Glomerular endothelial cell (primary cell): ENCODE measurements at places on chromosomes 4 and X. TPM values are rescaled to one million over a fixed set of nuclear protein-coding genes. Genes with fewer than 3 reads are reported as not detected.

MAB21L2 gene
- 0.24 and 0.70 TPM in 2 replicates for total RNA-seq

COX7B2 gene
- total RNA-seq, result not detected in 2 replicates

DHX15 gene
- 95.4 and 102 TPM in 2 replicates for total RNA-seq

OTUD5 gene
- total RNA-seq, result 43.6 and 53.3 TPM in 2 replicates

- no peak for DNase-seq
Observed at GRCh38 chr4:2843941-2844584, 419 bp downstream of the ADD1 start.

DNA sequence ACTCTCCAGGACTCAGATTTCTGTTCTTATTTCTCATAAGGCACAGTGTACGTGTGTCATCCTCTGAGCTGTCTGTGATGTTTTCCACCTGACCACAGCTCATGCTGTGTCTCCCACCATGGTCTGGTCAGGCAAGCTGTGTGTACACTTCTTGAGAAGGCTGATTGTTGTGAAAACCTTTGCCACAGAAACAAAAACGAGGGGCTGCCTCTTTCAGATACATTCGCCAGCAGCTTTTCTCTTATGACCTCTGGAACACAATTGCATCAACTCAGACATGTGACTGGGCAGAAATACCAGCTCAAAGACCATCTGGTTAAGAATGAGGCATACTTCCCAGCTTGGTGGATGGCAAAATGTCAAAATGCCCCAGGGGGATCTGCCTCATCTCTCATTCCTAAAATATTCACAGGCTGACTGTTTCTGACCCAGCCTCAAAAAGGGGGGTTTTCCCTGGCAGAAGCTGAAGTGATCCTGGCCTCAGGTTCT is 46.1 kb downstream of the PGRMC2 start:
- no peak for DNase-seq

DNA sequence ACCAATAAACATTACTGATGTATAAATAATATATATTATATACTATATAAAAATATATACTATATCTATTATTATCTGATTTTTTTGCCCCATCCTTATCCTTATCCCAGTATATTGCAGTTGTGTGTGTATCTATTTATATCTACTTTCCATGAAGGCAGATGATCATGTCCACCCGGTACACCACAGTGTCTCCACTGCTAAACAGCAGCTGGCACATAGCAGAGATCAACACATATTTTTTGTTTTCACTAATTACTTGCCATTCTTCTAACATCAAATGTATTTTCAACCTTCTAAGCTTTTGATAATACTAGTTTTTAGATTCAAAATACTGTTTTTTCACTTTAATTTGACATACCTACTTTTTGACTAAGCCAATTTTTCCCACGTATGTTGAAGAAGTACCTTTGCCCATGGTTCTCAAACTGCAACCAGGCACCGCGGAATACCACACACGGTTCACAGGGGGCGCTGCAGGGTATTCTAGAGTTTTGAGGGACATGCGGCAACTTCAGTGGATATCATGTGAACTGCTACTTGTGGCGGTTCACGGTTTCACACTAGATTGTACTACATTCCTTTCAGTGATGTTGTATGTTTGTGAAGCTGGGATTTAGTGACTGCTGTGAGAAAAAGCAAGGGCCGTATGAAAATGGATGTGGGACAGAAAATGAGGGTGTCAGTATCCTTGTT is 182.5 kb upstream of the NPY2R start:
- DNase-seq, result peak; percentile 58

GRCh38 chrX:13080128-13080795 is 35.8 kb upstream of the FAM9C start:
- no peak for DNase-seq
